Glomerular endothelial cell (primary cell): ENCODE measurements at places on chromosomes 3 and 15.

DNA sequence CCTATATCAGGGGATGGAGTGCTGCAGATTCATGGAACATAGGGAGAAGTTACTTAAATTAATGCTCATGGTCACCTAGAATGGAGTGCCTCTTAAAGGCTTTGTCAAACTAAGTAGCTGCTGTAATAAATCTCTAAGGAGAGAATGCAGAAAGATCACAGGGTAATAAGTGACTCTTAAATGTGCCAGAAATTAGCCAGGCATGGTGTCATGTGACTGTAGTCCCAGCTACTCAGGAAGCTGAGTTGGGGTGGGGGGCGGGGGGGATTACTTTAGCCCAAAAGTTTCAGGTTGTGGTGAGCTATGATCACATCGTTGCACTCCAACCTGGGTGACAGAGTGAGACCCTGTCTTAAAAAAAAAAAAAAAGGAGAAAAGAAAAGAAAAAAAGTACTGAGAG lies 90.9 kb upstream of the ASB14 start:
- no peak for DNase-seq

DNA sequence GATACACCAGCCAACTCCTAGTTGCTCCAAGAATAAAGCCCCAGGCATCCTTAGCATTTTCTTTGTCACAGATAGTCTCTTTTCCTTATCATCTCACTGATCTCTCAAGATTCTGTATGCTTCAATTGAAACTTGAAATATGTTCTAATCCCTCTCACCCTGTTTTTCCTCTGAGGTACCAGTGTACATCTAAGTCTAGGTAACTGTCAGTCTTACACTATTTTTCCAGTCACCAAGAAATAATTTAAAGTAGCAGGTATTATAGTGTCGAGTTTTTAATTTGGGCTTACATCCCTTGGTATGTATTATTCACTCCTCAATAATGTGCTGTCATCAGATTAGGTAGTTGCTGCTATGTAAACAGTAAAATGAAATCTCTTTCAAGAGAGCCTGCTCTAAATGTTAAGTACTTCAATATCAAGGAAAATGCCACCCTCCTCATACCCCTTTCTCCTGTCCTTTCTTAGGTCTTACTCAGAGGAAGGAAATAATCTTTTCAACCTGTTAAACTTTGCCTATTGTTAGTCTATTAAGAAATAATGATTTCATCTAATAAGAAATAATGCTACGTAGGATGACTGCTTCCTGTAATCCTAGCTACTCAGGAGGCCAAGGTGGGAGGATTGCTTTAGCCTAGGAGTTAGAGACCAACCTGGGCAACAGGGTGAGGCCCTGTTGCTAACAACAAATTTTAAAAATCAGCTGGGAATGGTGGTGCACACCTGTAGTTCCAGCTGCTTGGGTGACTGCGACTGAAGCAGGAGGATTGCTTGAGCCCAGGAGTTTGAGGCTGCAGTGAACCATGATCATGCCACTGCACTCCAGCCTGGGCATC lies 39.8 kb downstream of the TSC22D2 start:
- no peak for DNase-seq

- DNase-seq = no peak
These were observed 73.0 kb upstream of the POMGNT2 start for GRCh38 chr3:43178891-43179366.

DNA sequence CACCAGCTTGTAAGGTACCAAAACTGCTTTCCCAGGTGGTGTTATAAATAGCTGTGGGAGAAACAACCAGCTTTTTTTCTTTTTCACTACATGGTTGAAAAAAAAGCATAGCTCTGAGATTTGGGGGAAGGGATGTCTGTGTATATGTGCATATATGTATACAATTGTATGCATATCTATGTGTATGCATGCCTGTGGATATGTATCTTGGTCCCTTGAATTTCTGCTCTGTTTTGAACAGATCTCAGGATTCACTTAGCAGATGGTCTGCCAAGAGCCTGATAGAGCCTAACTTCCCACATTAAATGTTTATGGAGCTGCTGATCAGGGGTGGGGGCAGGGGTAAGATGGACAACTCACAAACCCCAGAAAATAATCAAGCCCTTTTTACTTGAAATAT lies 39.0 kb upstream of the CPNE4 start:
- no peak for DNase-seq

GRCh38 chr3:7421065-7421464 lies 560.1 kb downstream of the GRM7 start:
- no peak for DNase-seq

GRCh38 chr3:99502871-99503270 lies 135.5 kb upstream of the COL8A1 start:
- DNase-seq = no peak

GRCh38 chr3:189794518-189794917 lies 163.3 kb downstream of the TP63 start:
- DNase-seq = no peak

DNA sequence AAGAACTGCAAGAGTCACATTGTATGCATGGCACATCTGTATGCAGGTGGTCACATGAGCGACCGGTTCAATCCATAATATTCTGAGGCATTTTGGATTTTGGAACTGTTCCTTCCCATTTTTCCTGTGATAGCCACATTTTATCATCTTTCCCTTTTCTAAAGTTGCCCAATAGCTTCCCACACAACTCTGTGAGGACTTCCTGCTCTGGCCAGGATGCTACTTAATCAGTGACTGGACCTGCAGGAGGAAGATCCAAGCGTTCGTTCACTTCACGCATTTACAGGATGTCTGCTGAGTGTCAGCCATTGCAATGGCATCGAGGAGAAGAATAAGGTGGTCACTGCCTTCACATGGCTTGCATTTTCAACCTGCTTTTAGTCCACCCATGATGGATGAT lies 9.8 kb downstream of the KLHL6 start:
- no peak for DNase-seq

DNA sequence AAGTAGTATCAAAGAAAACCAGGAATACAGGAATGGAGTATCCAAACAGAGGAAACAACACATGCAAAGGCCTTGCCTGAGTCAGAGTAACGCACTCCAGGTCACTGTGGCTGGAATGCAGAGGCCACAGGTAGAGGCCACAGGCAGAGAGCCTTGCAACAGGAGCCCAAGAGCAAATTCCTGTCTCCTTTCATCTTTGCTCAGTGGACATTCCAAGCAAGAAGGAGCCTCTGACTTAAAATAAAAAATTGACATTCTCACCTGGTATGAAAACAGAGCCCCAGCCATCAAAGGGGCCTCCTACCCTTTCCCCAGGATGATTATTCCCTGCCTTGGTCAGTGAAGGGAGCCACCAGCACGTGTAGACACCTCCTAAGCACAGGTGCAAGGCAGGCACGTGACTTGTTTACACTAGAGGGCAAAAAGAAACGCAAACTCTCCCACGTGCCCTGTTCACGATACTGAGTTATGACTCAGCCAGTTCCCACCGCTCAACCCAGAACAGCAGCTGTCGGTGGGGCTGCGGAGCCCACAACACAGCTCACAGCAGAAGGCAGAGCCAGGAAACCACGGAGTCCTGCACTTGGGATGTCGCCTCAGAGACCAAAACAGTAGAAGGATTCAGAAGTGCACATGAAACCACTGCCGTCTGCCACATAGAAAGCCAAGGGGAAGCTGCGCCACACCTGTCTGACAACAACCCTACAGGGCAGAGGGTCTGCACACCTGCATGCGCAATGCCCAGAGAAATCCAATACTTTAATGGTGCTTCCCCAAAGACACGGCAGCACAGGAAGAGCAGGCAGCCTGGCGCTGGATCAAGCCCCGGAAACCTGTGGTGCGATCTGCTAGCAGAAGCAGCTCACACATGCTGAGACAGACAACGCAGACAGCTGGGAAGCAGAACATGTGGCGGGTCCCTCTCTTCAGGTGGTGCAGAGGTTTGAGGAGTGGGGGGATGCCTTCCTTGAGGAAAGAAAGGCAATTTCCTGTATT lies 52.1 kb downstream of the ITGB5 start:
- DNase-seq = no peak

- no peak for DNase-seq
These were observed 154.1 kb upstream of the GOLIM4 start for GRCh38 chr3:168249550-168250414.

DNA sequence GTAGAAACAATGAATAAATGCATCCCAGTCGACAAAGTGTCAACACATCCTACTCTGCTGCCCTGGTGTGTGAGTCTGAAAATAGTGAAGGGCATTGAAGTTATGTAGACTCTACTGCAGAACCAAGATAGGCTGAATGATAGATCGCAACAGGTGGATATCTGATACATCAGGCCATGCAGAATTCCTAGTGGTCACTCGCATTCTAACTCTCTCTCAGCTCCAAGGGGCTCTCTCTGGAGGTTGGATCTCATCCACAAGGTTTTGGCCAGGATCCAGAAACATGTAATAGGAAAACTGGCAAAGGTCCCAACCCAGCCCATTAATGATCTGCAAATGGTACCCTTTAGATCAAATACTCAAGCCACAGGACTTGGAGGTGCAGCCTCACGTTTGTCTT lies 514.1 kb downstream of the MAGI1 start:
- DNase-seq = no peak

- peak; percentile 23 for DNase-seq
These were observed 115.4 kb downstream of the NEK10 start for GRCh38 chr3:27253831-27254230.

DNA sequence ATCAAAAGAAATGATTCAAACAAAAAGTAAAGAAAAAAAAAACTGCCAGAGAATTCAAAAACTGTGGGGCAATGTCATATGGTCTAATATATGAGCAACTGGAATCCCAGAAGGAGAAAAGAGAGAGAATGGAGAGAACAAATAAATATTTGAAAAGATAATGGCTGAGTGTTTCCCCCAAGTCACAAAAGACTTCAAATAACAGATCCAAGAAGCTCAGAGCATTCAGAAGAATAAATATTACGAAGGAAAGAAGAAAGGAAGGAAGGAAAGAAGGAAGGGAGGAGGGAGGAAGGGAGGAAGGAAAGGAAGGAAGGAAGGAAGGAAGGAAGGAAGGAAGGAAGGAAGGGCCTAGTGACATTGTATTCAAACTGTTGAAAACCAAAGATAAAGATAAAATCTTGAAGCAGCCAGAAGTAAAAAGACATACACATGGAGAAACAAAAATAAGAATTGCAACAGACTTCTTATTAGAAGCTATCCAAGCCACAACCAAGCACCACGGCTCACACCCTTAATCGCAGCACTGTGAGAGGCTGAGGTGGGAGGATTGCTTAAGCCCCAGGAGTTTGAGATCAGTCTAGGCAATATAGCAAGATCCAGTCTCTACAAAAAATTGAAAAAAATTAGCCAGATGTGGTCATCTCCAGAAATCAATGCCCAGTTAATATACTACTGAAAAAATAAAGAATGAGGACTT lies 118.9 kb upstream of the IGSF10 start:
- no peak for DNase-seq

GRCh38 chr3:89364314-89364713 lies 256.9 kb downstream of the EPHA3 start:
- DNase-seq = no peak

- DNase-seq = no peak
These were observed 1.7 kb upstream of the ESYT3 start for GRCh38 chr3:138432576-138433240.

GRCh38 chr3:5202222-5202621 lies 14.7 kb downstream of the EDEM1 start:
- DNase-seq = no peak

GRCh38 chr3:117045143-117045542 lies 335.6 kb downstream of the TUSC7 start:
- DNase-seq = no peak

GRCh38 chr3:197752107-197752506 lies 2.4 kb downstream of the FYTTD1 start:
- DNase-seq = no peak

- no peak for DNase-seq
These were observed 82.2 kb downstream of the LEKR1 start for GRCh38 chr3:156908398-156908797.

DNA sequence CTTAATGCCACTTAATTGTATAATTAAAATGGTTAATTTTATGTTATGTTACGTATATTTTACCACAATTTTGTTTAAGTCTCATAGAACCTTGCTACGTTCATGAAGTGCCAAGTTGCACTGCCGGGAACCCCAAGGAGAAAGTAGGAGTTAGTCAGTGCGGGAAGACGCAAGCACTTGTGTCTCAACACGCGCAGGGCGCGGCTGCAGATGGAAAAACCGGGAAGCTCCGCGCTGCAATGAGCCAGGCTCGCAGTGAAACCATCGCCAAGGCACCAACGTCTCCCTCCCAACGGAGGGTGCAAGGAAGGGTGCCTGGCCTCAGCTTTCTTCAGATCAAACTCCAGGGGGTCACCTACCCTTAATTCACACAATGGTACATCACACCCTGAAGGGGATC lies 21.6 kb downstream of the MAGI1 start:
- no peak for DNase-seq

GRCh38 chr3:169082076-169082475 lies 581.4 kb downstream of the MECOM start:
- DNase-seq = no peak

DNA sequence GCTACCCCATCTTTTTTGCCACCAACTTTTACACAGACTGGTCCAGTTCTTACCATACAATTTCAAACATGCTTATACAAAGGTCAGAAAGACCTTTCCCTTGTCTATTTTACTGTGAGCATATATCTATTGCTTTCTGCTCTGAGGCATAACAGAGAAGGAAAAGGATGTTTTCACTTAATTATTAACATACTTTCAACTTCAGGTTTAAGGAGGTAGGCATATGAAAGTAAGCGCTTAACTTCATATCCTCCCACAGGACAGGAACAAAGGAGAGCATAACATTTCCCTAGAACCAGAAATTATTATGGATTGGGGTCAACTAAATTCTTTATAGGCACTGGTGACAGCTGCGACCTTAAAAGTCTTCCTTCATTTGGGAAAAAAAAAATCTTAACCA lies 1.1 kb downstream of the MYEF2 start:
- DNase-seq = no peak

- DNase-seq = no peak
These were observed 22.7 kb downstream of the SEC61A1 start for GRCh38 chr3:128074851-128075521.

GRCh38 chr15:58770519-58770856 lies 614 bp upstream of the MINDY2 start:
- DNase-seq = no peak

- DNase-seq = no peak
These were observed 1260.4 kb downstream of the ROBO1 start for GRCh38 chr3:78507196-78507984.

DNA sequence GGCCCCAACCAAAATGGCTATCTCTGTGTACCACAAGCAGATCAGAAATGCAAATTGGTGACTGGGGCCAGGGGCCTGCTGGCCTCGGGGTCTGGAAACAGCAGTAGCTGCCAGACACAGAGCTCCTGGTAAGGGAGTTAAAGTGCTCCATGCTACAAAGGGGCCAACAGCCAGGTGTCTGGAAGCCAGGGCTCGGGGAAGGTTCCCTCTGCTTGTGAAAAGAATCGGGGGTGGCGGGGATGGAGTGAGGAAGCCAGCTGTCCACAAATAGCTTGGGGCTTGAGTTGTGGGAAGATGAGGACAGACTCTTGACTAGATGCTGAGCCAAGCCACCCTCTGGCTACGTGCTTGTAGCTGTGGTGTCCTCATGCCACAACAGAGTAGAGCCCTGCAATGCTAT lies 39.3 kb downstream of the CHRD start:
- DNase-seq = no peak

DNA sequence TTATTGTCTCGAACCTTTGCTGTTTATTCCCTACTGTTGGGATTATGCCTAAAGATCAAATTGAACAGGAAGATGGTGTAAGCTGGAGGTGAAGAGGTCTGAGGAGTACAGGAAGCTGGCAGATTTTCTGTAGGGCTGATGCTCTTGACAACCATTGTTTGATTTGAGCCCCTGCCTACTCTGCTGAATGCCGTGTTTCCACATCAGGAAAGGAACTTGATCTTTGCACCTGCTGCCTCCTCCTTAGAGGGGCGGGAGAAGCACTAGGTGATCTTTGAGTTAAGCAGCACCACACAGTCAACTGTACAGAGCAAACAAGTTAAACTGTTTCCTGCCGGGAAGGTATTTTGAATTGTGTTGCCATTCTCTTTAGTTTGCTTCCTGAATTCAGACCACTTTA lies 364.6 kb upstream of the EPHA6 start:
- DNase-seq = no peak
